ENCODE measurements at places on chromosomes 3 and 15.

- no peak for DNase-seq
These were observed 1.3 kb downstream of the FRMD5 start for GRCh38 chr15:44193651-44194322.

DNA sequence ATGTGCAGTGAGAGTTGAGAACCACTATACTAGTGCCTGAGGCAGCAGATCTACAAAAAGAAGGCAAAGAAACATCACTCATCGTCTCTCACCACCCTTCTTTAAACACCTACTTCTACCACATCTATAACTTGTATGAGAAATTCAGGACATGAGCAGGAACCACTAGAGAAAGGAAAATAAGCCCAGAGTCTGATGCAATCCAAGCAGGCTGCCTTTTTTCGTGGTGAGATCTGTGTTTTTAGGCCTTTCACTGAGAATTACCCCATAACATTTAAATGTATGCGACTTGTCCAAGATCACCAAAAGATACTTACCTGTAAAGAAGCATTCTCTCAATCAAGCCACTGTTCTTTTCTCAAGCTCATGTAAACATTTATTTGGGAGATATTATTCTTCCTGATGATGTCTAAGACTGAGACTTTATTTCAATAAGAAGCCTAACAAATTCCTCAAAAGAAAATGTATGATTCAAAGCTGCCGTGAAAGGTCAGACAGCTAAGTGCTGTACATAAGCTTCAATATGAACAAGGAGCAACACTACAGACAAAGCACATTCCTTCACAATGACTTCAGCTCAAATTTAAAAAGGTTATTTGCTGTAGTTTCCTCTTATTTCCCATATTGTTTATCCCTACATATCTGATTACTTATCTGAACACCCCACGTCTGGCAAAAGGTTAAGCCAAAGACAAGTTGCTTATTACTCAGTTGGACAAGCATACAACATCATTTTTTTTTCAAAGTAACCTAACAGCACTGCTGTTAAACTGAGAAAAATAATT is 16.5 kb downstream of the SPICE1 start:
- no peak for DNase-seq

DNA sequence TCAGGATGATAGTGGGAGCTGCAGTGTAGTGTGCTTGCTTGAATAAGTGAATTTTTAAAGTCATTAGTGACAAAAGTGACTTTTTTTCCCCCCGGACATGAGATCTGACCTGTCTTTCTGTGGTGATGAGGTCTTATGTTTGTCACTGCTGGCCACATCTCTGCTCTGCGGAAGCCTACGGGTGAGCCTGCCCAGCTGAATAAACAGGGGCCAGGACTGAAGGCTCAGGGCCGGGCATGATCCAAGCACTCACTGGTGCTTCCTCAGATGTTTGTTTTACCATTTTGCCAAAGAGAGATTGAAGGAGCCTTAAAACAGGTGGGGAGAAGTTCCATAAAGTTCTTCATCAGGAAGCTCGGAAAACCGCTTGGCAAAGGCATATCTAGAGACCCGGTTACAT is 35.0 kb downstream of the RPL39L start:
- DNase-seq = no peak

- DNase-seq = no peak
These were observed 55.1 kb upstream of the UBE2E1 start for GRCh38 chr3:23750573-23751210.

- DNase-seq = no peak
These were observed 46.6 kb downstream of the SLC6A6 start for GRCh38 chr3:14448756-14449727.

GRCh38 chr3:154931484-154931883 is 148.6 kb upstream of the MME start:
- DNase-seq = no peak

- no peak for DNase-seq
These were observed 208.2 kb downstream of the ZNF385D start for GRCh38 chr3:21542656-21543379.

DNA sequence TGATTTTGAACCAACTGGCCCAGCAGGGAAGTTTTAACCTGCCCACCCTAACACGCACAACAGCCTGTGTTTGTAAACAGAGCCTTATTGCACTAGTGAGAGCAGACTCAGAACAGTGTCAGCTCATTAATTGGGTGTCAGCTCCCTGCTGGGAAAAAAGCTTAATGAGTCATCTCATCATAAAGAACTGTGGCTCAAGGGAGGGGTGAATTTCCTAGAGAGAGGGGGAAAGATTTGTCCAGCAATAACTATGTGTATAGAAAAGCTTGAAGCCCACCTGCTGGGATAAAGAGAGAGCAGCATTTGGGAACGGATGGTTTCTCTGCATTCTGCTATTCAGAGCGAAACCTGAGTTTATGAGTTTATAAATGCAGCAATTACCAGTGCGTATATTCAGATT is 48.9 kb upstream of the GMNC start:
- no peak for DNase-seq

Measured in stimulated activated CD4-positive, alpha-beta T cell treated with anti-CD3 and anti-CD28 coated beads, Interleukin-2, amount 100 ng/mL, for 4 hours (primary cell).